ENCODE measurements at places on chromosomes 4 and X.

GRCh38 chrX:17470136-17470535 lies 95.1 kb downstream of the NHS start:
- peak; percentile 4 for DNase-seq

- DNase-seq = peak; percentile 14
These were observed 22.3 kb downstream of the COX7B2 start for GRCh38 chr4:46886711-46887110.

GRCh38 chrX:10028283-10029104 lies 61.3 kb downstream of the CLDN34 start:
- no peak for DNase-seq

- DNase-seq = peak; percentile 59
These were observed 54.6 kb upstream of the LHFPL1 start for GRCh38 chrX:112734290-112734689.

DNA sequence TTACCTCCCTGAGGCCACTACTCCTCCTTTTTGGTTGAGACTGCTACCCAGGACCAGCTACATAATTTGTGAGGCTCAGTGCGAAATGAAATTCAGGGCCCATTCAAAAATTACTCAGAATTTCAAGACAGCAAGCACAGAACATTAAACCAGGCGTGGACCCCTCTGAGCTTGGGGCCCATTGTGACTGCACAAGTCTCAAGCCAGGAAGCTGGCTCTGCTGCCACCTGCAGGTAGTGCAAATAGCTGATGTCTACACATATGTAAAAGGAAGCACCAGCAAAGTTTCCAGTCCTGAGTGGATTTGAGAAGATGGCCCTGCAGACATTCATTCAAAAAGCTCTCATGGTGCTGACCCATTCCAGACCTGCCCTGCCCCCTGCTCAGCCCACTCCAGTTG lies 213.4 kb upstream of the LNX1 start:
- DNase-seq = peak; percentile 46

DNA sequence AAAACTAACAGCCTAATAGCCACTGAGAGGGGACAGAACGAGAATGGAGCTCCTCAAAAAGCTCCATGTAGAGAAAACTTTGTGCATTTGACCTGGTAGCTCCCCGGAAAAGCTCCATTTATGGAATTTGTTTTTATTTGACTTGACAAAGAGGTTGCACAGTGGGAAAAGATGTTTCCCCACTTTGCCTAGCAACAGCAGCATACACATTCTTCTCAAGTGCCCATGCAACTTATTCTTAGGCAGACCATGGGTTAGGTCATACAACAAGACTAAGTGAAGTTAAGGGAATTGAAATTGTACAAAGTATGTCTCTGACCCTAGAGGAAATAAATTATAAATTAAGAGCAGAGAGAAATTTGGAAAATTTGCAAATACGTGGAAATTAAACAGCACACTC lies 949.6 kb upstream of the PRKX start:
- no peak for DNase-seq

- DNase-seq = no peak
These were observed 321.3 kb downstream of the RAB28 start for GRCh38 chr4:13162886-13163285.

DNA sequence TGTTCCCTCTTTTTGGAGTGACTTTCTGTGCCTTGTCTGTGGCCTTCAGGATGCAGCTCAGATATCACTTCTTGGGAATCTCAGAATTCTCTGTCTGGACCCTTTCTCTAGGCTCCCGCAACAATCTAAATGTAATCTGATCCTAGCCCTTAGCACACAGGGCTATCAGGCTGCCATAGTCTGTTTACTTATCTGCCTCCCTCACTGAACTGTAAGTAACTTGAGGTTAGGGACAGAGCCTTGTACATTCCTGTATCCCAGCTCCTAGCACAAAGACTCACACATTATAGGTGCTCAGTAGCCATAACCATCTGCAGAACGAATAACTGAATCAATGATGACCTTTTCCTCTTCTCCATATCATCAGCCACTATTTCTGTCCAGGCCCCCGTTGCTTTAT lies 69.5 kb downstream of the RTL9 start:
- no peak for DNase-seq

GRCh38 chr4:132114885-132115284 lies 1034.2 kb upstream of the PCDH10 start:
- no peak for DNase-seq

GRCh38 chr4:37767546-37767945 lies 58.9 kb upstream of the PGM2 start:
- DNase-seq = peak; percentile 89

GRCh38 chr4:87251106-87251505 lies 30.7 kb upstream of the KLHL8 start:
- DNase-seq = no peak

DNA sequence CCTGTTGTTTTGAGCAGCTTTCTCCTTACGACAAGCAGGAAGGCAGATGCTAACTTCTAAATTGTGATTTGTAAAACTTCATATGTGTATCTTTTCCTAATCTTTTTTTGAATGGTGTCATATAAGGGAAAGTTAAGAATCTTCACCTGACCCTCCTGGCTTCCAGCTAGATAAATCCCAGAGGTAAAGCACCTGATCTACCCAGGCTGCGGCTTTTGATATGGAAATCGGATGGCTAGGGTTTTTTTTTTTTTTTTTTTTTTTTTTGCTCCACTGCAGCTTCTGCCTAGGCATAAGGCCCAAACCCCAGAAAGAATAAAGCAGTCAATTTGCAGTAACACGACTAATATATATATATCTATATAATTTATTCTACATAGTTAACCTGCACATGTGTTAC lies 10.0 kb downstream of the MAB21L2 start:
- no peak for DNase-seq

- no peak for DNase-seq
These were observed 232.4 kb upstream of the CTSO start for GRCh38 chr4:156186111-156186510.

DNA sequence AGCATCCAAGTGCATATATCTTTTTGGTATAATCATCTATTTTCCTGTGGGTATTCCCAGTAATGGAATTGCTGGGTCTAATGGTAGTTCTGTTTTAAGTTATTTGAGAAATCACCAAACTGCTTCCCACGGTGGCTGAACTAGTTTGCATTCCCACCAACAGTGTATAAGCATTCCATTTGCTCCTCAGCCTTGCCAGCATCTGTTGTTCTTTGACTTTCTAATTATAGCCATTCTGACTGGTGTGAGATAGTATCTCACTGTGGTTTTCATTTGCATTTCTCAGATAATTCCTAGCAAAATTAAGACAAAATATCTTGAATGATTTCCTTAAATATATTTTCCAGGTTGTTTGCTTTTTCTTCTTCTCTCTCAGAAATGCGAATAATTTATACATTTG lies 341.1 kb downstream of the GBA3 start:
- DNase-seq = no peak

DNA sequence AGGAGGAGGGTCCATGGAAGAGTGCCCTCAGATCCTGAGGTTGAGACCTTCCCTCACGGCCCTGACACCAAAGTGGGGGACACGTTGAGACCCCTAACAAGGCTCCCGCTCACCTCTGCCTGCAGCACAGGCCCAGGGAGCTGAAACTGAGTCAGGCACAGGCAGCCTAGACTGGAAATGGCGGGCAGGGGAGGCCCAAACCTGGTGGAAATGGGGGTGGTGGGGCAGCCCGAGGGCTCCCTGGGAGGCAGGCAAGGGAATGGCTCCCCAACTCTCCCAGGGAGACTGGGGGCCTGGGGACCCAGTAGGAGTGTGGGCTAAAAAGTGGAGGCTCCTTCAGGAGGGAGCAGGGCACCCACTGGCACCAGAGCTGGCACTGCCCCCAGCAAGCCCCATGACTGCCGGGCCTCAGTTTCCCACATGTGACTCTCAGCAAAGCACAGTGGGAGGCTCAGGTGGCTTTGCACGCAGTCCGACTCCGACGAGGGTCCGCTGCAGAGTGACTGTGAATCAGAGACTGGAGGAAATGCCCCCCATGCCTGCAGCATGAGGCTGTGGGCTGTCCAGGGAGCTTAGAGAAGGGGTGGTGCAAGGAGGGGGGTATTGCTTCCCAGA lies 5.9 kb downstream of the NKX1-1 start:
- no peak for DNase-seq

DNA sequence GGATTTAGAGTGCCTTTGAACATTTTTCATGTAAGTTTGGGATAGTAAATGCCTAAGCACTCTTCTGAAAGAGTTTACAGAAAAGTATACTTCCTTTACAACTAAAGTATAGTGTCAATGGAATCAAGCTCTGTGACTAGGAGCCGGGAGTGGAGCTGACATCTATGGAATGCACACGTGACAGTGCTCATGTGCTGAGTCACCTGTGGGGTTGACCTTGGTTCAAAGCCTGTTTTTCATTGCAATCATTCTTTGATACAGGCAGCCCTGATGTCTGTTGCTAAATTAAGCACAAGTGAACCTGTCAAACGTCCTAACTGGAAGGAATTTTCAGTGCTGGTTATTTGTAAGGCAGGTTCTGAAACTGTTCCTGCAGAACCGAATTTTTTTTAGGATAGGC lies 82.5 kb downstream of the GPAT3 start:
- DNase-seq = no peak

- DNase-seq = peak; percentile 6
These were observed 143.0 kb upstream of the GNPDA2 start for GRCh38 chr4:44869222-44869882.

DNA sequence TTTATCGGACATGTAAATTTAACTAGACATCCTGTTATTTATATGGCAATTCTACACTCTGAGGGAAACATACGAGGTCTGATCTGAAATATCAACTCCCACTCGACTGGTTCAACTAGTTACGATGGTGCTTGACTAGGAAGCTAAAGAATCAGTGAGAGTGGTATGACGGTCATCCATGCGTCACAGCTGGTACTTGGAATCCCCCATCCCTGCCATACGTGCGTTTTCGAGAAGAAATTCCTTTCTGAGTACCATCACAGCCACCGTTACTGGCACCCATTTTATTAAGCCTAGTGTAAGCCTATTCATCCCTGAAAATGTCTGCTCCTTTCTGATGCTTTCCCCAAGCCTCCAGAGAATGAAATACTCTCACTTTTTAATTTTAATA lies 695 bp upstream of the PIGA start:
- DNase-seq = no peak

DNA sequence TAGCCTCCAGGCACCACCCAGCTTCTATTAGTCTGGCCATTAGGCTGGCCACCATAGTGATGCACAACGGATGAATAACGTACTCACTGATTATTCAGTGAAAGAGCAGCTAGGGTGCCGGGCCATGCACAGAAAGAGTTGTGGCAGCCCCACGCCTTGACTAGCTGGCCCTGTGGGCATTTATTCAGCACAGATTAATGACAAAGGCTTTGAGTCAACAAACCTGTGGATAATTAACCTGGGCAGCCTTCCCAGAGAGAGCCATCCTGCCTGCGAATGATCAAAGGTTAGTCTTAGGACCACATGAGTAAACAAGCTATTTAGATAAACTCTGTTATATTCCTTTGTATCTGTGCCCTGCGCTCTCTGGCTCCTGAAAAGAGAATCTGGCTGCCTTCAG lies 37.2 kb downstream of the MAP9 start:
- no peak for DNase-seq

DNA sequence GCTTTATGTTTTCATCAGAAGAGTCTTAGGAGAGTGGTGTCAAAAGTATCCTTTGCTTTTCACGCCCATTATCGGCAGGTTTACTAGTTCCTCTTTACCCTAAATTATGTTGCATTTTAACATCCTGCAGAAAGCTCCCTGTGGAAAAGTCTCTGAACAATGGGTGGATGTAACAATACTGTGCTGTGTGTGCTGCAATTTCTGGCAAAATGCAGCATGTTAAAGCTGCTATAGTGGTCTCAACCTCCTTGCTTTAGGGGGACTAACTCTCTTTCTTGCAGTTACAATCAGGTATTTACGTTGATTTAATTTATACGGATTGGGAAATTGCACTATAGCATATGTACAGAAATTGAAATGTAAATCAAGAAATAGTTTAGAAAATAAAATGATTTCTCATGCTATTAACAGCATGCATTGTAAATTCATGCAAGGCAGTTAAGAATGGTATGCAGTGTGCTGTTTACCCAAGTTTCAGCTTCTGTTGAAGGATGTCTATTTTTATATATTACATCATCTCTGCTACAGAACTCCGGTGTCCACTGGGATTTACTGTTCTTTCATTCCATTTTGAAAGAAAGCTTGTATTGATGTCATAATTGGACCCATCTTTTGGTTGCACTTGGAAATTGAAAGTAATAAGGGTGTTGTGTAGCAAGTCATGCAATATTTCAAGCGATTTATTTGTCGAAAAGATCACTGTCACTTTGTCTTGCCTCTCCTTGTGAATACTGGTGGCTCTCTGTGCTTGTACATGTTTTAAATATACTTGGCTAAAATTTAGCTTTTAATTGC lies 145.7 kb downstream of the RAPGEF2 start:
- DNase-seq = no peak

- peak; percentile 54 for DNase-seq
These were observed 93.2 kb upstream of the ATP8A1 start for GRCh38 chr4:42750091-42750490.

DNA sequence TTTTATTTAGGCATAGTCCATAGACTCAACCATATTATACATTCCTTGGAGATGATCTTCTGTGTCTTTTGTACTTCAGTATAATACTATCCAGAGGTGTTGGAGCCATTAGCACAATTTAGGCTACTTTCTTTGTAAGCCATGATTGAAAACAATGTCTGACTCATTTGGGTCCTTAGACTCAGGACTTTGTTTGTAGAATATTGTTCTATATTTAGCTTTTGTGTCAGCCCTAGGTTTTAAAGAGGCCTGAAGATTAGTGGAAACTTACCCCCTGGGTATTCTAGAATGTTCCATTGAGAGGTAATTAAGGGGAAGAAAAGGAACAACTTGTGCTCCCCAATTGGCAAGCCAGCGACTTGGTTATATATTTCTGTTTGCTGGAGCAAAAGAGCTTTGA lies 145.2 kb upstream of the SCML1 start:
- no peak for DNase-seq

GRCh38 chrX:13994536-13995080 lies 35.1 kb downstream of the GEMIN8 start:
- no peak for DNase-seq

DNA sequence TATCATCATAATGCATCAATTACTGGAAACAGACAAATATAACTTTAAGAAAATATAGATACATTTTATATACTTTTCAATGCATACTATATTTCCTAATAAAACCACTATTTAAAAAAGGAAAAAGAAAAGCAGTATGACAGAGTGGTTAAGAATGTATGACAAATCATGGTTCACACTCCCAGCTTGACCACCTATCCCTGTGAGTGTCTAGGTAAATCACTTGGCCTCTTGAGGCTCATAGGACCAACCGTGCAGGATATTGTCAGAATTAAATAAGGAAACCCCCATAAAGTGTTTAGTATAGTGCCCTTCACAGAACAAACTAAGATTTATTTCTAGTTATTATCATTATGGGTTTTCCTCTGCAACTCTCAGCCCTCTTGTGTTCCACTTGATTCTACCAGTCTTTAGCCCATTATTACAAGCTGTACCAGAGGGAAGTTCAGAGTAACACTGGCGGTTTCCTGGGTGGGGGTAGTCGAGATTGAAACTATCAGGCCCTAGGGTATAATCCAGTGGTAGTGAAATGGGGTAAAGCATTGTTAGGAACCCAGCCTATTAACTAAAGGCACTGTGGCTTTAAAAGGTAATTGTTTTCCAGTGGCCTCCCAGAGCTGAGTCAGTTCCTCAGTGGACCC lies 55.5 kb upstream of the PAK3 start:
- DNase-seq = no peak

GRCh38 chr4:8321220-8321619 lies 51.7 kb downstream of the HTRA3 start:
- DNase-seq = no peak
